ENCODE measurements at places on chromosomes 5 and 9.

DNA sequence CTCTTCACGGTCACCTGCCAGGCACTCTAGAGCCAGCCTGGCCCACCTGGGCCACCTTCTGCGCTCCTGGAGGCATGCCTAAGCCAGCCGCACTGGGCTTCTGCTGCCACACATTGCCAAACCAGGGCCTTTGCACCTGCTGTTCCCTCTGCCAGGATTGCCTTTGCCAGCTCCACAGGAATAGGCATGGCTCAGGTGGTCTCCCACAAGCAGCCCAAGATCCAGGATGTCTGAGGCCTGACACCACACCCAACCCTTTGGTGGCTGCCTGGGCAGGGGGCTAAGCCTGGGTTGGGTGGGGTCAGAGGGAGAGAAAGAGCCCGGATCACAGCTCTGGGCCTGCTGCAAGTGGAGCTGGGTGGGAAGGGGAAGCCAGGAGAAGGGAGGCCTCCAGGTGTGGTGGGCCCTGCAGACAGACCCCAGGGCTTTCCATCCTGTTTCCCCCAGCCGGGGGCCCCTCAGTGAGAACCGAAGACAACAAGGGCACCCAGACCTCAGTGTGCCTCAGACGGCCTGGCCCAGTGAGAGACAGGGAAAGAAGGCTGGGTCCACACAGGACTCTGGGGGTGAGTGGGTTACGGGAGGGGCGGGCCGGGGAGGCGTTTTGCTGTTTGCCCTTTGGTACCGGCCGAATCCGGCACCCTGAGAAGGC, 672 bp upstream of the SUSD3 start:
- DNase-seq = no peak

DNA sequence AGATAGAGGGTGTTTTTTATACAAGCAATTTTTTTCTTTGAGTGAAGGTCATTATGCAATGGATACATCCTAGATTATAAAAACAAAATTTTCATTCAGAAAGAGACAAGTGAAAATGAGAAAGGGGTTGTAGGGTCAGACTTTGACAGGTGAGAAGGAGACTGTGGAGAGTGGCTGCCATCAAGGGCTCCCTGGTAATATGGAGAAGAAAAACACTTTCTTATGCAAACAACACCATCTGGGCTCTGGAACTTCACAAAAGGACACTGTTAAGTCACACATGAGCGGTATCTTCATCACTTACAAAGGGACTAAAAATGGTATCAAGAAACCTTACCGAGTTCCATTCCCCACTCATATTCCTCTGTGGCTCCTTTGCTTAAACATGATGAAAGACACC, 23.5 kb downstream of the C7 start:
- no peak for DNase-seq

DNA sequence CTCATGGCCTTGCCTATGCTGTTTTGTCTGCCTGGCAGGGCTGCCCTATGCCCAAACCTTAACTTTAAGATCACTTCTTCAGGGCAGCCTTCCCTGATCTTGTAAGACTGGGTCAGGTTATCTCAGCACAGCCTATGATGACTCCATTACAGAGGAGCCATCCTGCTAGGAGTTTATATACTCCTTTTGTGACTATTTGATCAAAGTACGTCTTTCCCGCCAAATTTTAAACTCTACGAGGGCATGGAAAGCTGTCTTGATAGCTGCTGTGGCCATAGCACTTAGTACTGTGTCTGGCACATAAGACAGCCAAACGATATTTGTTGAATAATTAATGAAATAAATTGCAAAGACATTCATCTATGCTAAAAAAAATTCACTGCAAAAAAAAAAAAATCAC, 60.6 kb downstream of the PPP2R2B start:
- DNase-seq = no peak

- DNase-seq = no peak
These were observed 16.9 kb downstream of the PCSK5 start for GRCh38 chr9:75907329-75907728.

DNA sequence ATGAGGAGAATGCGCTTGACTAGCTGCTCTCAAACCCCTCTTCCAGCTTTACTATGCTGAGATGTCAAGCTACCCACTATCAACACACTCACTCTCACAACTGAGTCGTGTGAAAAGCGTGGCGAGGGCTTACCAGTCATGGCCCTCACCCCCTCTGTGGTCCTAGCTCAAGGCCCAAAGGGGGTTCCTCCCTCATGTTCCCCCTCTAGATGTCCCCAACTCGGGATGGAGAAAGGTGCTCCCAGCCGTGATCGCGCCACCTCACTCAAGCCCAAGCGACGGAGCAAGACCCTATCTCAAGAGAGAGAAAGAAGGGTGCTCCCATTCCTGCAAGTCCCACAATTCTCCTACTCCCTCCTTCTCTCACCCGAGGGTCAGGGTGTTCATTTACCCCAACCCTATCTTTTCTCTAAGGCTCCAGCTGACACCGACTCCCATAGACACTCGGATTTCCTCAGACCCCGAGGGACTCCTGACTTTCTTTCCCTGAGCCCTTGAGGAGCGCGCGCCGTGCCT, 559 bp downstream of the SLC38A9 start:
- DNase-seq = no peak

DNA sequence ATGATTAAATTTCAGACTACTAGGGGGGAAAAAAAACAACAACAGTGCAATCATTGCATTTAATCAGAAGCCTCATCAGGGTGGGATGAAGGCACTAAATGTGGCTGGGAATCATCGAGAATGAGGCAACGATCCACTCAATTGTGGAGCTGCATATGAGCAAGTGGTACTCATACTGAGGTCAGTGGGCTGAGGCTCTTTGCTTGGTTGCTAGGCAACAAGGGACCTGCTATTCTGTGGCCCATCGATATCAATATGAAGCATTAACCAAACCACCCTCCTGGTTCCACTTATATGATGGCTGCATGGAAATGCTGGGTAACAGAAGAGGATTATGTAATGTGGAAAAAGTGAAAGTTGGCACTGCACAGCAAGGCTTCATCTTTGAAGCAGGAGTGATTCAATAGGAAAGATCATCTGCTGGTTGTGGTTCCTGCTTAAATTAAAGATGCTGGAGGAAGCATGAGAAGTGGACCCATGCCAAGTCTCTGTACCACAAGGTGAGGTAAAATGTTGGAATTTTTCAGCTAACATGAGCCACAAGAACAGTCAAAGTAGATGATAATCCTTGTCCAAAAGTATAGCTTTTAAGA, 159.8 kb upstream of the HMHB1 start:
- no peak for DNase-seq

DNA sequence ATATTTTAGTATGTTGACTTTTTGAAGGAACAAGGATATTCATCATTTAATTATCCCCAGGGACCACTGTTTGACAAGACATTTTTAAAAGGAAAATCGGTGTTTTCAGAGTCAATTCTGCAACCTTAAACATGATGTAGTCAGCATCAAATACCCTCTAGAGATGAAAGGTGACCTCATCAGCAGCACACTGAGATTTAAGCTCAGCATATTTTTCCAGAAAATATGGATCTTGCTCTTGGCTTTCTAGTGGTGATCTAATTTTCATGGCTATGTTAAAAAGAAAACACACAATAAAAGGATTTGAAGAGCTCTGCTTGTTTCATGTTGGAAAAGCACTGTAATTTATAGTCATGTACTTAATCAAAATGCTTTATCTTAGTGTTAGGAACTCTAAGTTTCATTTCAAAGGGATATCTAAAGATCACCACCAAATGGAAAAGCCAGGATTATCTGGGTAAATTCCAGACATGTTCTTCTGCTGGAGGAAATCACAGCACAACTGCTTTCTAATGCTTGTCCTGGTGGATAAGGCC, 487.2 kb downstream of the ENC1 start:
- no peak for DNase-seq

DNA sequence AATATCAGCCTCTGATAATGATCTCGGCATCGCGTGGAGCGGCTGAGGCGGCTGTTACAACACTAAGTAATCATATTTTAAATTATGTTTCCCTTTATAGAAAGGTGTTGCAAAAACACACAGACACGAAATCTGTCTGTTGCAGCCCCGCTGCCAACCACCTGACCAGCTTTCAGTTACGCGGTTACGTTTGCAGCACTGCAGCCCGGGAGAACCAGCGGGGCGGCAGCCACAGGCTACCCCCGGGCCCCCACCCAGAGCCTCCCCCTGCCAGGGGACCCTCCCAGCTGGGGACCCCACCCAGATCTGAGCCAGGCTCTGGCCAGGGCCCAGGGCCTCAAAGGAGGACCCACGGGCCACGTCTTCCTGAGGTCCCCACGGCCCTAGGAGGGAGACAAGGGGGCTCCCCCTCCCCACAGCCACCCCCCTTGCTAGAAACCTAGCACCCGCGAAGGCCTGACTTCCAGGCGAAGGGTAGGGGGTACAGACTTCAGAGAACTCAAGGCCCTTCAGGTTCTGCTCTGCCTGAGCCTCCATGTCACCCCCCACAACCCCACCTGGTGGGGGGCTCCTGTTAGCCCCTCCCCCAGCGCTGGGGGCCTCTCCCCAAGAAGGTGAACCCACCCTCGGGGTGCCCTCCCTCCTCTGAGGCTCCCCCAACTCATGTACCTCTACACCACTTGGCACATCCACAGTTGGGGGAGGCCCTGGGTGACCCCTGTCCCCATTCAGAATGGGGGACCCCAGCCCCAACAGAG, 6.0 kb downstream of the NACC2 start:
- DNase-seq = no peak

- no peak for DNase-seq
These were observed 286.7 kb downstream of the TLE4 start for GRCh38 chr9:79858508-79858907.

DNA sequence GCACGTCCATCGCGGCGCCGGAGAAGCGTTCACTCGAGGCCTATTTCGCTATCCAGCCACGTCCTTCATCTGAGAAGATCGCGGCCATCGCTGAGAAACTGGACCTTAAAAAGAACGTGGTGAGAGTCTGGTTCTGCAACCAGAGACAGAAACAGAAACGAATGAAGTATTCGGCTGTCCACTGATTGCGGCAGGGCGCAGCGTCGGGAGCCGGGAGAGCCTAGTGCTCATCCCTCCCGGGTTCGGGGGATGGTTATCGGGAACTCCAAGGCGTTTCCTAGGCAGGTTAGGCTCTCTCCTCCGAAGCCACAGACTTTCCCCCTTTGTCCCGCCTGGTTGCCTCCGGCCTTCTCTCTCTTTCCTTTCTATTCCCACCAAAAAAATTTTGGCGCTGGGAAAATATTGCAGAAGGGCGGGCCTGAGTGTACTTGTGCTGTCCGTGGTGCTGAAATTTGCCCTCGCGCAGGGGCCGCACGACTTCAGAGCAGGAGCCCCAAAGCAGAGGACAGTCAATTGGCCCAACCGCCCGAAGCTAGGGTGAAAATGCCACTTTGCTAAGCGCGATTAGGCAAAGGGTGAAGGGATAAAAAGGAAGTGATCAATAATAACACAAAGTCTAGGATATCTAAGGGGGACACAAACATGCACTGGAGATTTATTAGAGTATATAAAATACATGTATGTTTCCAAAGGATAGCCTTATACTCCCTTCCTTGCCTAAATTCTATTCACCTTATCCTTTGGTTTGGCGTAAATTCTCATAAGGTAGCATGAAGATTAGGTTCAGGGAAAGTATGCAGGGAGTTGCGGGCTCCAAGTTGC, 1.8 kb downstream of the POU4F3 start:
- DNase-seq = peak; percentile 7

DNA sequence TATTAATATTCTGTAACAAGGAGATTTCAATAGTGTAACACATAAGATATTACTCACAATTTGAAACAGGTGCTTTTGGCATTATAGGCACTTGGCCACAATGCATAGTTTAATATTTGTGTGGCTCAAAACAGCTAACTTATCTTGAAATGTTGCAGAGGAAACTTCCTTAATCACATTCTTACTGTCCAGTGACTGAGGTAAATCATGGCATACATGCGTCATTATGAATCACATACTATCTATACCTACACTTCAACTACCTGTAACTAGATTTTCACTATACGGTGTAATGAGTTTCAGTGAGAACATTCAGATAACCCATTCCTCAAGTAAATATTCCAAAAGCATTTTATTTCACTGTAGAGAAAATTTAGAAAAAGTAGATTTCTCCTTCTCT, 218.8 kb downstream of the PDE4D start:
- no peak for DNase-seq

DNA sequence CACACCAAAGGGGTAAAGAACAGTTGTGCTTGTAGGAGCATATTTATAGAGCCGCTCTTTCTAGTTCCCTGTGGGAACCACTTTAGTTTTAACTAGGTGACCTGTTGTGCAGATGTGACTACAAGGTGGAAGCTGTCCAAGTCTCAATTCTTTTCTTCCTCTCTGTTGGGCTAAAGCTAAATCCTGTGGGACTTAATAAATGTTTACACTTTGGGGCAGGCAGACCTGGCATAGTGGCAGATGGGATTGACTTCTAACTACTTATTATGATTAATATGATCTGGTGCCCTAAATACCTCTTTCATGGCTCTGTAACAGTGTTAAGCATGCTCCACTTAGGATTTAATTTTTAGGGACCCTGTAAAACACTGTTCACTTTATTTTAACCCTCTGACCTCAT, 265.3 kb downstream of the KCTD16 start:
- no peak for DNase-seq

DNA sequence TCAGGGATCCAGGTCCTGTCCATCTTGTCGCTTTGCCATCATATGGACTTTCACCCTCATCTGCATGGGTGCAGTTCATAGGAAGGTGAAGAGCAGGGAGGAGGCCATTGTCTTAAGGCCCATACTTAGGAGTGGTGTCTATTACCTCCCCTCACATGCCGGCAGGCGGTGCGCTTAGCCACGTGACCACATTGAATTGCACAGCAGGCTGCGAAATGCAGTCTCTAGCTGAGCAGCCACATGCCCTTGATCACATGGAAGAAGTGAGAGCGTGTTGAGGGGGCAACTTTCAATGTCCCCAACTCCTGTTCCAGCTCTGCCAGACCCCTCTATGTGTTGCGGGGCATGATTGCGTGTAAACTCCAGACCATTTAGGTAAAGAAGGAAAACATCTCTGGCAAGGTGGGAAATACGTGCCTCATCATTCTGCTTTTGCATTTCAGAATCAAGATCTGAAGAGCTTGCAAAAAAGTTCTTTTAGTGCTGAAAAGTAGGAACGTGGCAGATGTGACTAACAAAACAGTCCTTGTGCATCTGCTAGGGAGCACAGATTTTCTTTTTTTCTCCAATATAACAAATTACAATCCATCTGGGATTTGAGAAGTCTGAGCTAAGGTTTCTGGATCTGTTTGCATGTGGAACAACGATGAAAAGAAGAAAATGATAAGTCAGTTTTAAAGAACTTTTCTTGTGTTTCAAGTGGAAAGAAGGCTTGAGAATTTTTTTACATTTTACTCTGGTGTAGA, 34.4 kb downstream of the ROPN1L start:
- no peak for DNase-seq

DNA sequence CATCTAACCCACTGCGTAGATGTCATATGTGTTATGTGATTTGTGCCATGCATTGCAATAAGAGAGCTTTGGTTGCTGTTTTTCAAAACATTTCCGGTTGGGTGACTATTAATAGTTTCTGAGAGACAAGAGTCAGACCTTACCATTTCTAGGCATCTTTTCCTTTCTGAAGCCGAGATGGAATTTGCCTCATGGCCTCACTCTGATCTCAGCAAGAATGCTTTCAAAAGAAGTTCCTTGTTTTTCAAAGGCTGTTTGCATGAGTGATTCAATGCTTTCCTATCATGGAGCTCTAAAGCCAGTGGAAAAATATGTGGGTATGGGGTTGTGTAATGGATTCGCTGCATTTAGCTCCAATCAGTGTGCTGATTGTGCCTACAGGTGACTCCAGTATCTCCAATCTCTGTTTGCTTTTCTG, 203.1 kb upstream of the PPP1R2B start:
- peak; percentile 90 for DNase-seq

Measured in kidney glomerular epithelial cell (primary cell).